HFFc6 (cell line): ENCODE measurements at places on chromosomes 11 and 22. TPM values are rescaled to one million over a fixed set of nuclear protein-coding genes. Genes with fewer than 3 reads are reported as not detected.

DNA sequence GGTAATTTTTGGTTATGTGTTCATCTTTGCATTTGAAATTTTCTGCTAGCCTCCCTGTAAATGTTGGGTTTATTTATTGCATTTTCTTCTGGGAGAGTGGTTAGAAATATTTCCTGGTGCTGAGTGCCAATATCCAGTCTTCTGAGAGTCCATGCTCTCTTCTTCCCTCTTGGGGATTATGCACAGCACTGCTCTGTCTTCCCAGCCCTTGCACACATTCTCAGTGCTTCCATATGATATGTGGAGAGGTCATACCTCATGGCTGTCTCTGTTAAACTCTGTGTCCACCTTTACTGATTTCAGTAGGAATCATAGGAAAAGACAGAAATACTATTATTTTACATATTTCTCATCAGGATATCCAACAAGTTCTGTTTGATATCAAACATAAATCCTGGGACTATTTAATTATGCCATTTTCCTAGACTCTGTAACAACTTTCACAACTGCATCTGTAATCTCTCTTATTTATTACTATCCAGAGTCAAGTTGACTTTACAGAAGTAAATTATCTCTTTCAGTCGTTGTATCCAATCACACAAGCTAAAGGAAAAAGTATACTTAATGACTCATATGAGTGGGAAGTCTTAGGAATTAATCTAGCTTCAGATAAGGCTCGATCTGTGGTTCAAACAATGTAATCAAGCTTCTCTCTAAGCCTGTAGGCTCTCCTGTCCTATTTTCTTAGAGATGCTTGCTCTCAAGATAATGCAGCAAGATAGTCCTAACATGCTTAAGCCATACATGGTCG, 2.7 kb upstream of the NXPE1 start:
- DNase-seq = peak; percentile 0

The FDXACB1 gene
- total RNA-seq = 1.9 to 2.6 TPM (median 2.3 TPM) in 3 replicates

The NRIP3 gene
- total RNA-seq = 7.3 to 18.6 TPM (median 9.2 TPM) in 3 replicates

DNA sequence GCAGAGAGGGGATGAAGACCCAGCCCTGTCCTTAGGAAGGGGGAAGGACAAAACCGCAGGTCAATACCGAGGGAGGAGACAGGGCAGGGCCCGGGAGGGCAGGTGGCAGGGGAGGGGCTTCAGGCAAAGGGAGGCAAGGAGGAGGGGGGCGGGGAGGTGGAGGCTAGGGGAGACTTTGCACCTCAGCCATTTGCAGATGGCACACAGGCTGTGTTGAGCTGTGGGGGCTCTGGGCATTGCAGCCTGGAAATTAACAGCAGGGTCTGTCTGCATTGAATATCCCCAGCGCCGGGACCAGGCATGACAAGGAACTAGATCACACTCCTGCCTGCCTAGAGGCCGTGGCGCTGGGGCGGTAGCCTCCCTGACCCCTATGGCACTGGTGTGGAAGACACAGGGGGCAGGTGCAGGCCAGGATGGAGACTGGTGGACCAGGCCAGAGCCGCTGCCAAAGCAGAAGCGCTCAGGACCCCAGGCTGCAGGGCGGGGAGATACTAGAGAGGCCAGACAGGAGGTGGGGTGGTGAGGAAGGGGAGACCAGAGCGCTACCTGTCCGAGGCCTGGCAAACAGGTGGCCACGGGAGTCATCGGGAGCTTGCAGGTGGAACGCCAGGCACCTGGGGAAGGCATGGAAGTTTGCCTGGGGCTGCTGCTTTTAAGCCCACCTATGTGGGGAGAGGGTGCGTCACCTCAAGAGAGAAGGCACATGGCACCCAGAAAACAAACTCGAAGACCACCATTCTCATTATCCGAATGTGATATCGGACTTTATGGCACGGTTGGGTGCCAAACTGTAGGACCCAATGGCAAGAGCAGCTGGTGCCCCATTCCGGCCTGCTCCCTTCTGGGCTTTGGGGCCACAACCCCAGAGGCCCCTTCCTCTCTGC, 11.5 kb downstream of the CBX6 start:
- no peak for DNase-seq

DNA sequence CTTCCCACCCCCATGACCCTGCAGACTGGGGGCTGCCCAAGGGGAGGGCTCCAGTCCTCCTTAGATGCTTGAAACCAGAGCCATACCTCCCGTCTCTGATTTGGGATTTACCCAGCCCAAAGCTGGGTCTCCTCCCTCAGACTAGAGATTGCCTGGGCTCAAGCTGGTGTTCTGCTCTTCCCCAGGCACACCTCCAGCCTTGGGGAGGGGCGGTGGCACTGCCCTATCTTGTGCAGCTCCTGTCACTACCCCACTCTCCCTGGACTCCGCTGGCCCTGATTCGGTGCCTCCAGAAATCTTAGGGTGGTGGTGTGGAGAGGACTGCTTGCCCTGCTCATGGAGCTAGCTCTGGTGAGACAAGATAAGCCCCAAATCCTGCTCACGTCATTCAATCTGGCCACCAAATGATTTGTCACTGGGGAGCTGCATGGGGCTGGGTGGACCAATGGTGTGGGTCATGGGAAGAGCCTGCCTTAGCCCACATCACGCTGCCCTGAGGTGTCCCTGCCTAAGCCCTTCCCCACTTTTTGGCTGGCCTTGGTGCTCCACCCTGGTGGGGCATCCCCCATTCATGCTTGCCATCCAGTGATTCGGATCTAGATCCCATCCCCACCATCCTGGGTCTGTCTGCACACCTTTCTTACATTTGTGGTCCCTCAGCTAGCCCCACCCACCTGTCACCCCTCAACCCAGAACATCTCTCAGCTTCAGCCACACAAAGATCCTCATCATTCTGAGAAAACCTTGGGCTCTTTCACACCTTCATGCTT, 87.7 kb downstream of the PDE2A start:
- DNase-seq = no peak

The PTH gene
- total RNA-seq = not detected in 3 replicates

DNA sequence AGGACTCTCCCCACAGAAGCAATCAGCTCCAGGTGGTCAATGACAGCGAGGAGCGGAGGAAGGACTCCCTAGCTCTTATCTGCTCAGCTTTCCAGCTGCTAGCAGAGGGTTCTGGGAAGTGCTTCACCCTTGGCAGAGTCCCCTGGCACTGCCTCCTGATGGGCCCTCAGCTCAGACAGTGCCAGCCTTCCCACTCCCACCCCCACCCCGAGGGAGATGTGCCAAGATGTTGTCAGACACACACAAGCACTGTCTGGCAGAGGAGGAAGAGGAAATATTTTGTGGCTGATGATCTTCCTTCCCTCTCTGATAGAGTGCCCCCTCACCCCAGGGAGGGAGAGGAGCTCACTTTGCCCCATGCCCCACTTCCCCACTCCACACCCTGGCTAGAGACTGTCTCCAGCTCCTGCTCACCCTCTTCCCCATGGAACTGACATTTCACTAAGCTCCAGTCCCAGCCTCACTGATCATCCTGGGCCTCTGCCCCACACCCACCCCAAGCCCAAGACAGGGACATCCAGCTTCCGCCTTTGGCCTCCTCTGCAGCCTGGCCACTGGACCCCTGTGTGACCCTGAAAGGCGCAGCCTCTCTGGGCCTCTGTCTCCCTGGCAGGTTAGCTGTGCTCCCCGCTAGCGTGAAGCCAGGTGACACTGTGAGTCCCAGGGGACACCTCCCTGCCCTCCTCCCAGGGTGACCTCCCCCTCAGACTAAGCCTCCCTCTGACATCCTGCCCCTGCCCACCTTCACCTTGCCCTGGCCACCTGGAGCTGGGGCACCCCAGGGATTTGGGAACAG, 44.5 kb downstream of the SLCO2B1 start:
- no peak for DNase-seq

DNA sequence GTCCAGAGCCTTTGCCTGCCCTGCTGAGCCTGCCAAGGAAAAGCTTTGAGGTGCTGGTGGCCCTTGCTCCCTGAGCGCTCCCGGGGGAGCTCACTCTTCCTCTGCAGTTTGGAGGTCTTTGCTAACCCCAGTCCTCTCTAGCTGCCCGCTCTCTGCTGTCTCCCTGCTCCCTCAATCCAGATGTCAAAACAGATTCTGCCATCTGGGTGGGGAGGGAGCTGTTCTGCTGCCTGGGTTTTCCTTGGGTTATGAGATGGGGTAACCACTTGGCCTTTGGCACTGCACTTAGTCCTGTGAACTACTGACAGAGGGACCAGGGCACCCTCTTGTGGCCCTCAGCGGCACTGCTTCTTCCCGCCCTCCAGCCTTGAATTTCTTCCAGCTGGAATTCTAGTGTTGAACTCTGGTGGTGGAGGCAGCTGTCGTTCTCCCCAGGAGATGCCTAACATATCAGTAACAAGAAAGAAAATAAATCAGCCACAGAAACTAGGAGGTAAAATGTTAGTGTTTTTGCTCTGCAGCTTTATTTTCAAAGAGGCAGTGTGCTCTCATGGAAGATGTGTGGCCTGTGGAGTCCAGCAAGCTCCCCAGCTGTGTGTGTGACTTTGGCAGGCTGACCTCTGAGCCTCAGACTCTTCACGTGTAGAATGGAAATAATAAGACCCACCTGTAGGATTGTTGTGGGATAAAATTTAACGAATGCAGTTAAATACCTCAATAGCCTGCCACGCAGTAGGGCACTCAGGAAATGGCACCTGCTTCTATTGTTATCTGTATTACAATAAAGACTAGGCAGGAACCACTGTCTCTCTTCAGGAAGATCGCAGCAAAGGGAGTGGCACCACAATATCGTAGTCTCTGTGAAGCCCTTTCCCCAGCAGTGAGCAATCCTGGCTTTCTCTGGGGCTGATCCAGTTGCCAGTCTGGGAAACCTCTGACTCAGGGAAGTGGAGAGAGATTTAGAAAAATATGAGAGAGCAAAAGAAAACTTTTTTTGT, 23.4 kb downstream of the ARFGAP2 start:
- peak; percentile 65 for DNase-seq

The OR52N4 gene
- not detected in 3 replicates for total RNA-seq

The FOLR3 gene
- total RNA-seq = 10.6 to 12.7 TPM (median 11.6 TPM) in 3 replicates

- DNase-seq = no peak
These were observed 8.5 kb downstream of the RAB6A start for GRCh38 chr11:73752216-73752867.

- DNase-seq = no peak
These were observed 529.6 kb downstream of the RAB38 start for GRCh38 chr11:87645626-87646025.

The SMIM35 gene
- not detected in 3 replicates for total RNA-seq

- DNase-seq = no peak
These were observed 308.7 kb downstream of the DCDC1 start for GRCh38 chr11:31060880-31061279.

GRCh38 chr11:76810151-76810853, 27.1 kb downstream of the TSKU start:
- DNase-seq = peak; percentile 34

GRCh38 chr11:76382209-76382608, 1.1 kb downstream of the GVQW3 start:
- DNase-seq = no peak

The MPPED1 gene
- not detected in 3 replicates for total RNA-seq

GRCh38 chr22:42470366-42471082, 38.3 kb upstream of the NFAM1 start:
- DNase-seq = no peak

DNA sequence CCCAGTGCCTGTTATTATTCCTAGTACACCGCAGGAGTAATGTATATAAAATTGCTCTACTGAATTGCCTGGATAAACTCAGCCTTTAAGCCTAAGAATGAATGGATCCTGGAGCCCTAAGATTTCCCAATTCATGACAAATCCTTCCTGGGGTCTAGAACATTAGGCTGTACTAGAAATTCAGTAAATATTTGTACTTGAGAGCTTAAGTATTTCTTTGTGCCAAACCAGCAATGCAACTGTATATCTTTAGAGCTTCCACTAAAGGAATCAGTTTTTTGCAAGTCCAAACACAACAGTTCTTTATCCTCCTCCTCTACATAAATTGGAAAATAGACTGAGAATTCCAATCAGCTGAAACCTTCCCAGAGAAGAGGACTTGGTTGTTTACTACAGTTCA, 65.6 kb downstream of the FAM168A start:
- no peak for DNase-seq

GRCh38 chr11:83070044-83070701, 1.5 kb downstream of the RAB30 start:
- DNase-seq = peak; percentile 50
